ENCODE measurements at places on chromosomes 1 and 21.

- DNase-seq = no peak
Measured at GRCh38 chr1:17759114-17759513, 4.0 kb downstream of the ACTL8 start.

- DNase-seq = no peak
Measured at GRCh38 chr1:109361649-109362048, 36.1 kb downstream of the SORT1 start.

DNA sequence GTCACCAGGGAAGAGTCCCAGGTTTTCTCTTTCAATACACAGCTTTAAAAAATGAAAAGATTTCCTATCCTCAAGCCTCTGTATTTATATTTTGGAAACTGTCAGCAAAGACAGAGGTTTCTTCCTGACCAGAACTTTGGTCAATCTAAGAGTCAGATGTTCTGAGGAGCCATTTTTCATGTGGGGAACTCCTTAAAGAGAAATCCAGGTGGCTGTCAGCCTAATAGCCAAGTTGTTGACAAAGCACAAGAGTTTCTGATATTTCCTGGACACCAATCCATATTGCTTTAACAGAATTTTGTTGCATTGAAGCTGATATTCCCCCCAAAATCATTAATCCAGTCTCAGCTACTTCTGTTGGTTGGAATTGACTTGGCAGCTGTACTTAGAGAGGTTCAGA is 318.6 kb upstream of the NFIA start:
- DNase-seq = no peak

DNA sequence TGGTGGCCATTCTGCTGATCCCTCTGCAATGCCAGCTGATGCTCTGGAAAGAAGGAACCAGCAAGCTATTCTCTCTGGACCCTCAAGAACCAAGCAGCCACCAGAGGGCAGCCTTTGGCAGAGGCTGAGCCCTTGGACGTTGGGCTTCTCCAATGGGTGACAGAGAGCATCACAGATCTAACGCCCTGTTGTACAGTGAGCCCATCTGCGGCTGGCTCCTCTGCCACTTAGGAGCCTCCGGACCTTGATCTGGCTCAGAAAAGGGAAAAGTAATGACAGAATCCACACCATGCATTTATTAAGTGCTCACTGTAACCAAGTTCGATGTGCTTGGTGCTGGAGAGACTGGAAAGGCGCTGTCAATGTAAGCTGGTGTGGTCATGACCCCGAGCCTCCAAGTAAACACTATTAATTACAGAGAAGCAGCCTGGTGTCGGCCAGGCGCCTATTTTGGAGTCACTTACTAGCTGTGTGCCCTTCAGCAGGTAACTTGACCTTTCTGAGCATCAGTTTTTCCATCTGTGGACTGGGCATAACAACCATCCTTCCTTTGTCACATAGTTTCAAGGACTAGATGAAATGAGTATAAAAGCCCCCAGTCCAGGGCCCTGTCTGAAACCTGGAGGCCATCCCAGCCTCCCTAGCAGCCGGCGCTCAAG is 34.9 kb downstream of the ECE1 start:
- DNase-seq = peak; percentile 33

- DNase-seq = no peak
Measured at GRCh38 chr21:31326522-31327242, 17.4 kb downstream of the TIAM1 start.

GRCh38 chr1:192066202-192066601 is 92.1 kb upstream of the RGS18 start:
- no peak for DNase-seq

DNA sequence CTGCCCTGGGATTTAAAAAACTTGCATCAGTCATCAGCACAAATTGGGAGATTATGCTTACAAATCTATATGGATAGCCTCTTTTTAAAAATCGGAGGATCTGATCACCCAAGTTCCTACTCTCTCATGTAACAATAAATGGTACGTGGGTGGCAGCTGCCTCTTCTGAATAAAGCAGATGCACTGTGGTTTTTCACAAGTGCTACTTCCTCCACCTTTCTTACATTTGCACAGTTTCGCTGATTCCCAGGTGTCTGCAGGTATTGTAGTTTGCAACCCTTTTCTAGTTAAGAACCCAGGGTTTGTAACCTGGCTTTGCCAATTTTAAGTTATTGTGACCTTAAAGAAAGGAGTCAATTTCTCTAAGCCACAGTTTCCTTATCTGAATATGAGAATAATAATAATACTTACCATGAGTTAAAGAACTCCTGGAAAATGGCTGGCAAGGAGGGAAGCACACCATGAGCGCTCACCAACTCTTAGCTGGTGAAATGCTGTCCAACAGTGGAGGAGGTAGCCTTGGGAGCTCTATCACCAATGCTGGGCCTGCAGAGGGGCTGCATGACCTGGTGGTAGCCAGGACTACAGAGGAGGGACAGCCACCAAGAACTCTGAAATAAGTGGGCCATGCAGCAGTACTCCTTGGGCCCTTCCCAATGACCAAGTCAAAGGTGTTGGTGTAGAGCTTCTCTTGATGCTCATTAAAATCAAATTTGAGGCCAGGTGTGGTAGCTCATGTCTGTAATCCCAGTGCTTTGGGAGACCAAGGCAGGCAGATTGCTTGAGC is 30.2 kb upstream of the KCNA2 start:
- no peak for DNase-seq

DNA sequence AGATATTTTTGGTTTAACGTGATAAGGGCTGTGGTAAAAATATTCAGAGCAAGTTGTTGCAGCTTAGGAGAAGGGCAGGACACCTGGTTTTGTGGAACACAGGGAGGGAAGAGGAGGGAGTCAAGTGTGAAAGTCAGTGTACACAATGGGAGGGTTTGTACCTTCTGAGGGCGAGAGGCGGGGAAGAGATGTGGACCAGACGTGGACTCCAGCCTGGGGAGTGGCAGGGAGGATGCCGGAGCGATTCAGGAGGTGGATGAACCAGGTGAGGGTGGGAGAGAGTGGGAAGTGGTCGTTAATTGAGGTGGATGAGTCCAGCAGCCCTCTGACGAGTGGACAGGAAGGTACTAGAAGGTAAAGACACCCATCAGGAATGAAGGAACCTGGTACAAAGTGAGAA is 52.2 kb upstream of the IRF2BP2 start:
- DNase-seq = no peak

DNA sequence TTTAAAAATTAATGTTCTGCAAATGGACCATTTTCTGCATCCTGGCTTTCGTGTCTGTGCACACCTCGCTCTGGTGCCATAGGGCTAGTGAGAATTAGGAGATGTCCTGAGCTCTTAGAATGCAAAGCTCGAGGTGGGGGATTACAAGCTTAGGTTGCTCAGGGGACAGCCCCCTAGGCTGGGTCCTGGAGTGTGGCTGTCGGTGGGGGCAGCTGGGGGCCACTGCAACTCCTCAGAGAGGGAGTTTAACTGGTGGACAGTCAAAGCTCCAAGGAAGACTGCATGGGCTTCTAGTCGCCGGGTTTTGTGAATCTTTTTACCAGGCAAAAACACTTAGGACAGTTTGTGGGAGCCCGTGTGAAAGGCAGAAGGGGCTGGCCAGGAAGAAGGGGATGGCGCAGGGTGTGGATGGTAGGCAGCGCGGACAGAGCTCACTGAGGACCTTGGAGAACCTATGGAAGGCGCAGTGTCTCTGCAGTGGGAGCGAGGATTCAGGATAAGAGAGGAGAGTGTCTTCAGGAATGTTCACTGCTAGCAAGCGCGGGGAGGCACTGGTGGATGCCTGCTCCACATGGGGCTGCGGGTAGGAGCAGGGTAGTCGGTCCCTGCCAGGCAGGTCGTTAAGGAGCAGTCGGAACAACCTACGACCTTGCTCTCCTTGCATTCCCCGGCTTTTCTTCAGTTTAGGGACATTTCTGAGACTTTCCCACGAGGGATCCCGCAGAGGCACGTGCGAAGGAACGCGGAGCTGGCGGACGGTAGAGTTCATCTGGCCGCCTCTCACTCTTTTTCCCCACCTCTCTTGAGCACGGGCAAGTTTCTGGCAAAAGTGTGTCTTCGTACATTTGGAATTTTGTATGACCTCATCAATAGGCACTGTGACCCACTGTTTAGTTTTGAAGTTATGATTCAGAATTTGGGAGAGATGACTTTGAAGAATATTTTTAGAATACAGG is 12.9 kb upstream of the KCNE1 start:
- DNase-seq = no peak

GRCh38 chr1:75838079-75838478 is 41.4 kb downstream of the MSH4 start:
- no peak for DNase-seq

GRCh38 chr1:215005078-215005477 is 77.5 kb upstream of the KCNK2 start:
- DNase-seq = no peak

DNA sequence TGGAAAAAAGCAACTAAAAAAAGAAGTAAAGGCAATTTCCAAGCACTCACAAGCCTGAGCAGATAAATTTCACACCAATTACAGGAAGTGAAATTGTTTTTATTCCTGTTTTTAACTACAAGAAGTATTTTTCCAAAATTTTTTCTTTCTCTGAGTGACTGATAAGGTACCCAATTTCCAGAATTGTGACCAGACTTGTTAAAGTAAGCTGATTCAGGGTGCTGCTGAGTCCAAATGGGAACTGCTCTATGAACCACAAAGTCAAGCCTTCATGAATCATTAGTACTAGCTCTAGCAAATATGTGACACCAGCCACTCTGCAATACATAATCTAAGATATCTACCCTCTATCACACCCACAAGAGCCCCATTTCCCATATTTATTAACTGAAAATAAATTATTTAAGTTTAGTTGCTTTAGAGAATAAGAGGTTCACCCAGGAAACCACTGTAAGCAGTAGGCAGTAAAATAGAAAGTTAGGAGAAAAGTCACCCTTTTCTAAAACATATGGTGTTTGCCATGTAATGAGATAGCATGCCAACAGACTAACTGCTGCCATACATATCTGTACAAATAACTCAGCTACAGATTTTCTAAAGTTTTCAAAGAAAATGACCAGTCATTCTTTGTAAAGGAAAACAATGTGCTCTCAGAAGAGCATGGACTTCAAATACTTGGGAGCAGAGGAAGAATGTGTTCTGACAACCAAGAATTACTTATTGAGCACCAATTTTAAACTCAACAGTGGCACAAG is 43.1 kb upstream of the TNFSF18 start:
- DNase-seq = no peak

- no peak for DNase-seq
Measured at GRCh38 chr1:65422241-65423203, 2.1 kb downstream of the LEPR start.

DNA sequence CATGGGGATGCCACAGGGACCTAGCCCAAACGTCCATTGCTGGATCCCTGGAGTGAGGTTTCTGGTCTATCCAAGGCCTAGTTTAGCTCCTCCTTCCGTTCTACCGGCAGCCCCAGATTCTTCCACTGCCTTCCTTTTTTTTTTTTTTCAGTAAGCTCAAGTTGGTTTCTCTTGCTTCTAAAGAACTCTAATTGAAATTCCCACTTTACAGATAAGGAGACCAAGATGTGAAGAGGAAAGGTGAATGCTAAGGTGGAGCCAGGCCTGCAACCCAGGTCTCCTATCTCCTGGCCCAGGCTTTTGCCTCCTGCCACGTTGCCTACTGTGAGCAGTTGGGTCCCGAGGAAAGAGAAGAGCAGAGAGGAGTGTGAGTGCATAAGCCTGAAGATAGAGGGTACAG is 31.5 kb upstream of the CLIC4 start:
- no peak for DNase-seq

DNA sequence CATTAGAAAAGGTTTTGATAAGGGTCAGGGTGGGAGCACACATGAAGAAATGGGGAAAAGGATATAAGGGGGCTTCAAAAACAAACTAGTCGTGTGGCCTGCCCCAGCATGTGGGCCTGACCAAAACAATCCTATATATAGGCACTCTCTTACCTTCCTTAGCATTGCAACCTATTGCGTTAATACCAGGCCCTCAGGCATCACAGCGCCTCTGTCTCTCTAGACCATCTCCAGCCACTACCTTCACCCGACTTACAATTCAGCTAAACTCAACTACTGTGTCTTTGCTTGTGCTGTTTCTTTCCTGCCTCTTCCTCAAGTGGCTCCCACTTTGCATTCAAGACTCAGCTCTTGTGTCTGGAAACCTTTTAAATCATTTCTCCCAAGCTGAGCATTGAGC is 47.0 kb upstream of the GJA5 start:
- no peak for DNase-seq

DNA sequence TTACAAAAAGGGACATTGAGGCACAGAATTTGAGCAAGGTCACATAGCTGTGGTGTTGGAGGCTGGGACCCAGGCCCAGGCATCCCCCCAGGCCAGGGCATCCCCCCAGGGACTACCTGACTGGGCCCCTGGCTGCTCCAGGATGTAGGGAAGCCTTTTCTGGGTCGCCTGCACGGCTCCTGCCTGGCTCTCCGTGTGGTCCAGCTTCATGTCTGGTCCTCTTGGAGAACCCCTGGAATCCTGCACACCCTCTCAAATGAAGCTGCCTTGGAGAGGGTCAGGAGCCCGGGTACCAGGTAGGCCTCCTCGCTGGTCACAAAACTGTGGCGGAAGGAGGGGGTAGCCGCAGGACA is 919 bp upstream of the CELSR2 start:
- DNase-seq = no peak

DNA sequence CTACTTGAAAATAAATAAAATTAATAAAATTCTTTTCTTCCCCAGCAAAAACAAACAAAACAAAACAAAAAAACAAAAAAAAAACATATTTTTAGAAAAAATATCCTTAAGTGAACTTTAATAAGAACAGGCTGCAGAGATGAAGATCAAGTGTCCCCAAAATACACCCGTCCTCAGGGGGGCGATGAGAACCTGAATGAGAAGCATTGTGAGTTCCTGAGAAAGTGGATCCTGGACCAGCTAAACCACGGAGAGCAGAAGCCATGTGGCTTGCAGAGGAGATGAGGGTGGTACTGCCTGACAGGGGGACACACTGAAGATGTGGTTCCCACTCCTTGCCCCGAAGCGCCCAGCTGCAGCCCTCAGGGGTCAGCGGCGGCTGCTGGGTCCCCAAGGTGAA is 89.3 kb downstream of the ITPKB start:
- DNase-seq = no peak

- DNase-seq = no peak
Measured at GRCh38 chr1:48939042-48939441, 162.4 kb upstream of the BEND5 start.

- no peak for DNase-seq
Measured at GRCh38 chr1:2135441-2135841, 59.1 kb downstream of the FAAP20 start.

GRCh38 chr1:198620951-198621824 is 17.7 kb upstream of the PTPRC start:
- DNase-seq = no peak

DNA sequence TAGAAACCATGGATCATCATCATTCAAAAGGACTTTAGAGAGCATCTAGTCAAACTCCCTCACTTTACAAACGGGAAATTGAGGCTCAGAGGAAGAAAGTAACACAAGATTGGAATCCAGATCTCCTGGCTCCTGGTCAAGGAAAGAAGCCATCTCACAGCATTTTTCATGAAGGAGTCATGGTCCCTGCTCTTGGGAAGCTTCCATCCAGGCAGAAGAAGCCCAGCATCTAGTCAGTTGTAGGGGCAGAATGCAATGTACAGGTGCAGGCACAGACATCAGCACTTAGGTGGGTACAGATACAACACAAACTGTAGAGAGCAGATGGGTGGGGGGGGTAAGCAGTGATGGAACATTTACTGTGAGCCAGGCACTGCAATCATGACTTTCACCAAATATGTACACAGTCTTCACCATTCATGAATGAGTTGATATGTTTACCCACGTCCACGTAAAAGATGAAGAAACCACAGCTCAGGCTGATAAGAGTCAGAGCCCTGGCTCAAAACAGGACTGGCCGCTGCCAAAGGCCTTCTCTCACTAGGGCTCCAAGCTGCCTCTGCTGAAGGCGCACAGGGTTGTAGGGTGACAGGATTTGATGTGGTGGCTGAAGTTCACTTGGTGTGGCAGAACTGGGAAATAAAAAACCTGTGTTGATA is 44.0 kb downstream of the OPTC start:
- no peak for DNase-seq
